AG09309 (cell line): ENCODE measurements at places on chromosomes 6 and 20.

GRCh38 chr6:154402081-154402780 is 45.6 kb upstream of the IPCEF1 start:
- DNase-seq = no peak

DNA sequence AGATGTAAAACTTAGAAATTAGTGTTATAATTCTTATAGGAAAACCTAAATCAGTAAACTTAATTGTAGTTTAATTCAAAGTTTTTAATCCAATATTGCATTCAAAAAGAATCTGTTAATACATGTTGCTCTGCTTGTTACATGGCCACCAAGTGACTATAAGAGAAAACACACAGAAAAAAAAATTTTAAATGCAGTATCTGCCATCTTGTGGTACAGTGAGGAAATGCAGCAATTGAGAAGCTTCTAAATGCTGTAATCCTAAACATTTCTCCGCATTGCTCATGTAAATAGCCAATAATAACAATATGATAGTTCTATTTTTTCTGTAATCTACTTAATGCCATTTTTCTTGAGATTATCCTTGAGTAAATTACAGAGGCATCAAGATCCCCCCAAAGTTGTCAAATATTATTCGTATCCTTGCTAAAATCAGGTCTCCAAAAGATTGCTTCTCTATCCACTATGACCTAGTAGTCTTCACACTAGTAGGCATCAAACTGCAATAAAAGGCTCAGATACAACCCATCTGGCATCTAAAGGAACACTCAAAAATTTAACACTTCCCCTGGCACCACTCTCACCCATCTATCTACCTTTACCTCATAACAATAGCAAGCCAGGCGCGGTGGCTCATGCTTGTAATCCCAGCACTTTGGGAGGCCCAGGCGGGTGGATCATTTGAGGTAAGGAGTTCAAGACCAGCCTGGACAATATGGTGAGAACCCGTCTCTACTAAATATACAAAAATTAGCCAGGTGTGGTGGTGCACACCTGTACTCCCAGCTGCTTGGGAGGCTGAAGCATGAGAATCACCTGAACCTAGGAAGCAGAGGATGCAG is 34.6 kb downstream of the HDAC2 start:
- DNase-seq = peak; percentile 24

GRCh38 chr20:9506964-9507369 is 7.4 kb upstream of the LAMP5 start:
- no peak for DNase-seq

DNA sequence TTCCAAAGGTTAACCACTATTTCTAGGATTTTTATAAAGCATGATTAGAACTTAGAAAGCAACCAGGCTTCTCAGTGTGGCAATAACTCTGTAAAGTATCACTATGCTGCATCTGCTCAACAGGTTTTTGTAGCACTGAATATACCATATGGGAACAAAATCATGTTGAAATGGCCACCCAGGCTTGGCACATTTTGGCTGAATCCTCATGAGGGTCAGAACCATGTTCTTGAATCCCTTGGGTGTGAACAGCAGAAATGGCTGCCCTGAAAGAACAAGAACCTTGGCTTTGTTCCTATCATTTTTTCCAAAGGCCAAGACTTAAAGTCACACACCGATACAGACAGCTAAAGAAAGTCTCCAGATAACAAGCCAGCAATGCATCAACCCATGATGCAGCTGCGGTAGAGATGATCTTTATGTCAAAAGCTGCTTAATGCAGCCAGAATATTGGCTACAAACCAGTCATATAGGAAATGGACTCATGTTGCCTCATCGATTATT is 283.0 kb upstream of the NOX3 start:
- no peak for DNase-seq

- DNase-seq = peak; percentile 8
These were observed 485.4 kb upstream of the MANEA start for GRCh38 chr6:95091823-95092436.

GRCh38 chr6:136586295-136586694 is 36.1 kb upstream of the MAP7 start:
- DNase-seq = peak; percentile 76

GRCh38 chr6:135114355-135115145 is 59.9 kb upstream of the HBS1L start:
- DNase-seq = no peak

GRCh38 chr20:49775229-49775693 is 37.4 kb upstream of the SLC9A8 start:
- no peak for DNase-seq

DNA sequence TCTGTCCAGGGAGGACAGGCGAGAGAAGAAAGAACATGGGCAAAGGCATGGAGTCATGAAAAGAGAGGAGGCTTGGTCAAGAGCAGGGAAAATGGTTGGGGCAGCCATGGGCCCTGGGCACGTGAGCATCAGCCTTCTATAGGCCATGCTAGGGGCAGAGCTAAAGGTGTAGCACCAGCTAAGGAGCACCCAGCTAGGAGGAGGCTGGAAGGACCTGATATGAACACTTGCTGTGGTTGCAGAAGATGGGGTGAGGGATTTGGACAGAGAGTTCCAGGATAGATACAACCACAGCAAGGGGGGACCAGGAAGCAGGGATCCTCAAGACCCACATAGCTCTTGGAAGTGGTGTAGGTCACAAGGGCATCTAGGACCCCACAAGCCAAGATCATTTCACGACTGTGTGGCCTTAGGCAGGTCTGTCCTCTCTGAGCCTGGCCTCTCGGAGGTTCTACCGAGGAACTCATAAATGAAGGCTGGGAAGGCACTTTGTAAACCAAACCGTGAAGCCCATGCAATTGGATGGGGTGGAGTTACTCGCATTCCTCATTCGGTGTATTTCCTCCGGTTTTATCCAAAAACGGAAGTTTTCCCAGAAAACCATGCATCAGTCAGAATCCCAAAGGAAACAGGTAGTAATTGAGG is 74.0 kb upstream of the TOP1 start:
- DNase-seq = no peak

GRCh38 chr20:24681634-24682495 is 212.4 kb downstream of the SYNDIG1 start:
- DNase-seq = no peak

DNA sequence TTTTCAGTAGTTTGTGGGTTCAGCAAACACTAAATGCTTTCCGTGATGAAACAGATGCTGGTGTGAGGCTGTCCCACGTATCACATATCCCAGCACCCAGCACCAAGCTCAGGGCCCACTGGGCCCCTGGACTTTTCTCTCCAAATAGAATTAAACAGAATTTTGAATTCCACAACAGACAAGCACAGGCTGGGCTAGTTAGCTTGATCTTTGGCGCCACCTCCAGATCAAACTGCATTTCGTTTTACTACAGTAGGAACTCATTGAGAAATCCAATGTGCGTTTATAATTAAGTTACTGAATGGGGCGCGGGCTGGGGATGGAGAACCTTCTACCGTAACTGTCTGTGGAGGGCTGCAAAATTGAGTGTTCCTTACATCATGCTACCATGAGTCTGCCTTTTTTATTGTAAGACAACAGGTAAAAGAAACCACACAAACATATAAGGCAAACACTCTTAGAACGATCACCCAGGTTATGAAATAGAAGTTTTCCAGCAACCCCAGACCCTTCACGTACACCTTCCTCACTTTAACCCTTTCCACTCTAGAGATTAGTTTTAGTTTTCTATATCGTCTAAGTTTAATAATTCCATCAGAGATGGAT is 107.8 kb downstream of the ZFP64 start:
- DNase-seq = peak; percentile 49

DNA sequence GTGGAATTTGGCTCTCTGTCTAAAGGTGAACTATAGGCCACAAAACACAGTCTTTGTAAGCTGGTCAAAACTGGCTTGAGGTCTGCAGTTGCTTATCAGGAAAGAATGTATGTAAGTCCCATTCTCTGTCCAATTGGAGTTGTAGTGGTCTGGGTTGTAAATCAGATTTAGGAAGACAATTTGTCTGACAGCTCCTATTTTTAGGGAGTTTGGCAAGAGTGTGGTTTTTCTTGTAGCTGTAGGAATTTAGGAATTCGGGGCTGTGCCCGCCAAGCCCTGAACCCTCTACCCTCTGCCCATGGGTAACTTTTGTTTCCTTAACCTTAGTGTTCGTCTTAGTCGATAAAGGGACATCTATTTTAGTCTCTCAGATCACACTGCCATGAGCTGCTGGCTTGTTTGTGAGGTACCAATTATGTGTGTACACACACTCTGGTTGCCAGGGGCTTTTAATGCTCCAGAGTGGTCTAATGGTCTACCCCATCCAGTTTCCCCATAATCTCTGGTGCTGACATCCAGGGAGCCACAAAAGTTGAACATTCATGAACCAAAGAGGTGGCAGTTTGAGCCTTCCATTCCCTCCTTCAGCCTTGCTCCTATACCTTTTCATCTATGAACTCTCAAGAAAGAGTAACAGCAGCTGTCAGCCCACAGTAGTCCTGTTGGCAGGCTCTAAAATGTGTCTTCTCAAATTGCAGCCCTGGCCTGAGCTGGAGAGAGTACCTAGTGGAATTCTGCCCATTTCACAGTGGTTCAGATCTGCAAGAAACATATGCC is 93.0 kb downstream of the ANKRD6 start:
- no peak for DNase-seq

DNA sequence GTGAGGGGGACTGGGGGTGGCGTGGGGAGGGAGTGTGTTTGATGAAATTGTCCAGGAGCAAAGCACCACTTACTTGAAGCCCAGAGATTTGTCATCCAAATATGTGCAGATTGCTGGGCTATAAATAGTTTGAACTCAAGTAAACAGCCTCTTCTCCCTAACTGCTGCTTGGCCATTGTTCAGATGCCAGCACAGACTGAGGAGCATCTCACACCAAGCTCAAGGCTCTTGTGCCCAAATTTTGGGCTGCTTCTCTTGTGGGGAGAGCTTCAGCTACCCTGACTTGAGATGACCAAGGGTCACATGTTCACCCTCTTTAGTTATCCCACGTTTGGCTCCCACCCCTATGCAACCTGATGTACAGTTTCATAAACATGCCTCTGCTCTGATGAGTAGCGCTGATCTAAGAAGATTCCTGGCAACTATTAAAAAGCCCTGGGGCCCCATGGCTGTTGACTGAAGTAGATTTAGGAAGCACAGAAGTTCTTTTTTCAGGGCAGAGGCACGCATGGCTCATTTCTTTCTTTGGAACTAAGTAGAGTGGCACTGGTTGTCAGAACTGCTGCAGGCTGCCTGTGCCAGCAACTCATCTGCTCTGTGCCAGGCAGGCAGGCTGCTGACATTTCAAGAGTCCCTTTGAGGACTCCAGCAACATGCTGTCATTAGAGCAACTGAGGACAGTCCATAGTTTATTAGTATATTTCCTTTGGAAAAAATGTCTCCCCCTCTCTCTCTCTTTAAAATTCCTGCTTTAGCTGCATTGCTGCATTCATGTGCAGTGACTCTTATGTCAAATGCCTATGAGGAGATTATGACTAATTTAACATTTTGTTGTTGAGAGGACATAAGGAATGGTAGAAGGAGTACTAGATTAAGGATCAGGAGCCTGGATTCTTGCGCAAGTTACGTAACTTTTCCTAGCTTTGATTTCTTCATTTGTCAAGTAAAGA is 9.6 kb upstream of the PKIG start:
- peak; percentile 88 for DNase-seq

DNA sequence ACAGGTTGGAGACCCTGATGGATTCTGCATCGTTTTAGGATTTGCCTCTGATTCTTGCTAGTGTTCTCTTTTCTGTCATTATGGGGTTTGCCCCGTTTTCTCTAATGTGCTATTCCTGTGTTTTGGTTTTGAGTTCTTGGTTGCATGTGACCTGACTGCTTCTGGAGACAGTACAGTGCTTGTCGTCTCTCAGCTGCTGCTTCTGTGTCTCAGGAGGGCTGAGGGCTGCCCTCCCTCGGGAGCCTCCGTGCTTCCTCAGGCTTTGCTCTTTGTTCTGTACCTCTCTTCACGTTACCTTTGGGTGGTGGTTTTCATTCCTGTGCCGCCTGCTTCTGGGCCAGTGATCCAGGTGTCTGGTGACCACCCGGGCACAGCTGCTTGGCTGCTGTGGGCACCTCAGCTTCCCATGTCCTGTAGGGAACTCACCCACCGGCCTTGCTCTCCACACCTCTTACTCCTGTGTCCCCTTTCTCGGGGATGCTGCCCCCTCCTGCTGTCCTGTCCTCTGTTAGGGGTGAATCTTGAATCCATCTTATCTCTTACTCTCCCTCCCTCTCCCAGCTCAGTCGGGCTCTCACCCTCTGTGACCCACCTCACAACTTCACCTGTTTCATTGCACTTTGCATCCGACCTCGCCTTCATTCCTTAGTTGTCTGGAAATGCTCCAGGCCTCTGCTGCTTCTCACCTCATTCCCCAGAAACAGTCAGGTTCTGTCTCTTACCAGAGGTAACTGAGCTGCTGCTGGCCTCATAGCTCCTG is 33.2 kb downstream of the PANK2 start:
- no peak for DNase-seq

DNA sequence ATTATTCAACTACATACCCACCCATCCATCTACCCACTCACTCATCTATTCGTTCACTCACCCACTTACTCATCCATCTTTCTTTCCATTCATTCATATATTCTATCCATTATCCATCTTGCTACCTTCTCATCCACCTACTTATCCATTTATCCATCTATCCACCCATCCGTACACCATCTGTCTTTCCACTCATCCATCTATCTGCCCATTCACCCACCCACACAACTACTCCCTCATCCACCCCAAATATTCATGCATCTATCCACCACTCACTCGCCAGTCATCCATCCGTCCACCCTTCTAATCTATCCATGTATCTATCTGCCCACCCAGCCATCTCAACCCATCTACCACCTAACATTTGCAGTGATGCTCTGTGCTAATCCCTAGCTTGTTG is 13.6 kb upstream of the KCNB1 start:
- DNase-seq = no peak

DNA sequence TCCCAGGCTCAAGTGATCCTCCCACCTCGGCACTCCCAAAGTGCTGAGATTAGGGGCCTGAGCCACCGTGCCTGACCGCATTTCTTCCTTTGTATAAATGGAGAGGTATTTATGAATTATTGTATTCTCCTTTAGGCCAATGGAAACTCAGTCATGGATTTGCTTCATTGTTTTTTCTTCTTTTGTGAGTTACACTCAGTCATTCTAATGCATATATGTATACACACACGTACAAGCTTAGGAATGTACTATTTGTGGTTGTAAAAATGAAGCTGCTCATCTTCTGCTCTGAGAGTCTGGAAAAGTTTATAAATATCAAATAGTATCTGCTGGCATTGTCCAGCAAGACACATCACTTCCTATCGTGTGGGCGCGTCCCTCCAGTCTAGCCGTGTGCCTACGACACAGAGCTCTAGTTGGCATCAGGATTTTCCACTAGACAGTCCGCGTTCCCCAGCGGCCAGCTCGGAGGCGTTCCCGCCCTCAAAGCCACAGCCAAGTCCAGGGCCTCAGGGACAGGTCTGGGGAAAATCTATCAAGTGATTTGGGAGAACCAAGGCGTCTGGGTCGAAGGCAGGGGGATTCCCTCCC is 215.2 kb downstream of the NFATC2 start:
- DNase-seq = peak; percentile 78

- no peak for DNase-seq
These were observed 66.8 kb downstream of the RIN2 start for GRCh38 chr20:19824861-19825260.

DNA sequence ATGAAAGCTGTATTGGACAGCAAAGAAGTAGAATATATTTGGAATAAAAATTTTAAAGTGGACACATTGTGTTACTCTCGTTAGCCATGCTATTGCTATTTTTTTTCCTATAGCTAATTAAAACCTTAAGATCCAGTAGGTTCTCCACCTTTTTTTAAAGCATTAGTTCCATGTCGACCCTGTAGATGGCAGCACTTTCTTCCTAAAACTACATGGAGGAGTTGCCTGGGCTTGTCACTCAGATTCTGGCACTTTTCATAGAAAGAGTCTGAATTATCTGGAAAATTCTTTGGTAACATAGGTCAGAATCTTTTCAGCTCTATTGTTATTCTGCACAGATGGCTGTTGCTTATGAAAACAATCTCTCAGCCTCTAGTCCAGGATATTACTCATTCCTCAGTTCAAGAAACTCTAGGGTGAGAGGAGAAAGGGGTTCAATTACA is 42.0 kb upstream of the ESR1 start:
- DNase-seq = peak; percentile 76
